Transverse colon (tissue), 4 donors: ENCODE measurements at places on chromosomes 2 and 18.

DNA sequence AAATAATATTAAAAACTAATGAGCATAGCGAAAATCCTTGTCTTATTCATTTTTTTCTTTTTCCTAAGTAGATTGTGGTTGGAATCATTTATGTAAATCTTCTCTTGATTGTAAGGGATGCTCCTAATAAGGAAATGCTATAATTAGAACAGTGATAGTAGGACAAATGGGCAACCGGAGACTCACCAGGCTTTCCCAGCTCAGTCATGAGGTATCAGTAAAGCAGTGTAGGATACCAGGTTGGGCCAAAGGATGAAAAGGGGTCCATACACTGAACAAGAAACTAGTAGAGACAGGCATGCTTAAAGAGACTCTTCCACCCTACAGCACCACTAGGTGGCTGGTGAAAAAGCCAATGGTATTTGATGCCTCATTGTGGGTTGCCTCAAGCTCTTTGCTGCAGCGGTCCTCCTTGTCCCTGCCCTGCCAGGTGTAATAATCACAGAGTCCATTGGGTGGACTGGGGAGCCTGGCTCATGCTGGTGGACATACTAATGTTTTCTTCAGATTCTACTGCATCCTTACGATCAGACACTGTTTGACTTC, 71.4 kb upstream of the FAM98A start:
- no peak for DNase-seq

GRCh38 chr2:52383541-52383940, 1351.6 kb upstream of the NRXN1 start:
- DNase-seq: no peak

GRCh38 chr2:191382801-191383200, 137.6 kb downstream of the MYO1B start:
- peak; percentile 81 for DNase-seq

DNA sequence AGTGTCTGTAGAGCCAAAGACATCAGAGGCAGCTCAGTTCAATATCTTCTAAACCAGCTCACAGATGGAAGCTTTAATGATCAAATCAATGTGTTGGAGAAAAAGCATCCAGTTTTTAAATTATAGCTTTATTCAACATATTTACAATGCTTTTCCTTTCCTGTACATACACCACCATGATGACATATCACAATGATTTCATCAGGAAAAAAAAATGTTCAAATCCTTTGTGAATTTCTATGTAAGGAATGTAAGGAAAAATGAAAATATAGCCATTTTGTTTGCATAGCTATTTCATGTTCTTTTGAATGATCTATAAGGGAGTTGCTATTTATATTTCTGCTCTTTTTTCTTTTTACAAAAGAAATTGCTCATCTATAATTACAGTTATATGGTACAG, 134.7 kb upstream of the CDH20 start:
- no peak for DNase-seq

DNA sequence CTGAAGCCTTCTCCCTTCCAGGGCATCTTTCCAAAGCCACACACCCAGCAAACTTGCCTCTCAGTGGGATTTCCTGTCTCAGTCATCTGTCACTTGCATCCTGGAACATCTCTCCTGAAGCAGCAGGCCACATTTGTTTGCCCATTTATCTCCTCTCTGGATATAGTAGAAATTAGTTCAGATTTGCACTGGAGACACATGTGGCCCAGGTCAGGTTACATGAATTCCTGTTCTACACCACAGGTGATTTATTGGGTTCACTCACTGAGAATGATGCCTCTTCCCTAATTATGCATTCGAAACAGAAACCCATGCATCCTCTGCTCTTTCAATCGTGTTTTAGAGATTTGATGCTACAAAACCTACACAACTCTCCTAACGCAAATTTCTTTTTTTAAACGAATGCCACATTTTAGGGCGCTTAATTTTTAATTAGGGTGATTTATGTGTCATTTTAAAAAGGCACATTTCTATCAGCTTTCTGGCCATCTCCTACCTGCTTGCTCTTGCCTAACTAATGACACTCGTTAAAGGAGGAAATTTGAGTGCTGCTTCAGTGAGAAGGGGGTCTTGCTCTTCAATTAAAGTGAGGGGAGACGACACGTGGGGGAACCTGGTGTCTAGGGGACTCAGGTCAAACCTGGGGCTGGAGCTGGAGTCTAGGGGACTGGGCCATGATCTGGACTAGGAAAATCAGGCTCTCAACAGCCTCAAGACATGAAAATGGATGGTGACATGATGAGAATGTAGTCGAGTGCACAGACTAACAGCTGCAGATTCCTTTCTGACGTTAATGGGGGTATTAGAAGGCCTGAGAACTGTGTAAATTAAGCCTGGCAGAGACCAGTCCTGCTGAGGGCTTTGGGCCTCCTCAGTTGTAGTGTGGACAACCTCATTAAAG, 221.4 kb downstream of the CLIP4 start:
- DNase-seq: no peak

GRCh38 chr18:24590946-24591345, 130.5 kb downstream of the HRH4 start:
- DNase-seq: no peak

DNA sequence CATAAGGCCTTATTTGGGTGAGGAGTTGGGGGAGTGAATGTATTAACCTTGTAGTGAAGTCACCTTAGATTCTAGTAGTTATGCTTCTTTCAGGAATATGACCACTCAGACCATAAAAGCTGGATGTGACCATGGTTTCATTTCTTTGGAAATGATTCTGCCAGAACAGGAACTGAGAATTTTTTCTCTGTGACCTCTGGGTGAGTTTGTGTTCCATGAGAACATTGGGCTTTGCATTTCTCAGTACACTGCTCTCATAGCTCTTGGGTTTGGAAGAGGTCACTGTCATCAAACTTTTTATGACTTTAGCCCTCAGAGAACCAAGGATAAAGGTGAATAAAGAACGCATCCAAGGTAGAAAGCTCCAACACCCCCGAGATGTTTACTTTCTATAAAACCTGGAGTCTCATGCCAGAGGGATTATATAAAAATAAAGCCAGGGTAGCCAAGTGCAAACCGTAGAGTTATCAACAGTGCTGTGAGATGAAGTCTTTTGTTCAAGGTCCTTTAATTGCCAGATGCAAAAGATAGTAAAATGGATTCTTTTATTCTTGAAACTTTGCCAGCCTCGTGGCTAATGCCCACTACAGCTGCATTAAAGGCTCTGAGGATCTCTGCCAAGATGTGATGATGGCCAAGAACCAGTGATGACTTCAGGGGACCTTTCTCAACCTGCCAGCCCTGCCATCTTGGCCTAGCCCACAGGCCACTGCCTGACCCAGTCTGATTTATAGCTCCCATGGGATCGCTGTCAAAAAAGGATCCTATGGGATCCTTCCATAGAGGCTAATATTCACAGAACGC, 27.8 kb upstream of the MAT2A start:
- no peak for DNase-seq

DNA sequence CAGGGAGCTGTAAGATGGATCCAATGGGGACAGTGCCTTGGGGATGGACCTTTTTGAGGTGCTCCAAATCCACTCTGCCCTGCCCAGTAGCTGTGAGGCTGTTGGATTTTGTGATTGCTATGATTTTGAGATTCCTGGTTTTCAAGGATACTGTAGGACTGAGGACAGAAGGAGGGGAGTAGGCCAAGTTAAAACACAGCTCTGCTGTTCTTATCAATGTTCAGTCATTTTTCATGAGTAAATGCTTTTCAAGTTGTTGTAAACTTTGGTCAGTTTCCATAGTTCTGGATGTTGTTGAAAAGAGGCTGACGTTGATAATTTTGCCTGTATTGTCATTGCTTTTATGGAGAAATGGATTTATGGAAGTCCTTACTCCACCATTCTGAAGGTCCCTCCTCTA, 361.2 kb downstream of the ZNF516 start:
- DNase-seq: no peak

- DNase-seq: no peak
These were observed 8.8 kb upstream of the GPR39 start for GRCh38 chr2:132407784-132408183.

DNA sequence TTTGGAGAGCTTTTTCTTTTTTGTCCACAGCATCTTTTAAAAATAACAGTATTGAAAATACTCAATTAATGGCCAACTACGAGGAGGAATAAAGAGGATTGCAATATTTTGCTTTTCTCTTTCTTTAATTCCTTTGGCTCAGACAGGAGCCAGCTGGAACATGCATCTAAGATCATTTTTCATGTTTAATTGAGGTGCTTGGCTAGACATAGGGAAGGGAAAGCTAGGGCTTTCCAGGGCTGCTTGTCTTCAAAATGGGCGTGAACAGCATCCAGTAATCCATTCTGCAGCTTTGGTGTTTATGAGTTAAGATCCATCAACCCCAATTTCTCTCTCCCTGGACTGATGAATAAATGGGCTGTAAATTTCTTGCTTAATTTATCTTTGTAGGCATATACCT, 323.0 kb downstream of the PTPRM start:
- DNase-seq: no peak

DNA sequence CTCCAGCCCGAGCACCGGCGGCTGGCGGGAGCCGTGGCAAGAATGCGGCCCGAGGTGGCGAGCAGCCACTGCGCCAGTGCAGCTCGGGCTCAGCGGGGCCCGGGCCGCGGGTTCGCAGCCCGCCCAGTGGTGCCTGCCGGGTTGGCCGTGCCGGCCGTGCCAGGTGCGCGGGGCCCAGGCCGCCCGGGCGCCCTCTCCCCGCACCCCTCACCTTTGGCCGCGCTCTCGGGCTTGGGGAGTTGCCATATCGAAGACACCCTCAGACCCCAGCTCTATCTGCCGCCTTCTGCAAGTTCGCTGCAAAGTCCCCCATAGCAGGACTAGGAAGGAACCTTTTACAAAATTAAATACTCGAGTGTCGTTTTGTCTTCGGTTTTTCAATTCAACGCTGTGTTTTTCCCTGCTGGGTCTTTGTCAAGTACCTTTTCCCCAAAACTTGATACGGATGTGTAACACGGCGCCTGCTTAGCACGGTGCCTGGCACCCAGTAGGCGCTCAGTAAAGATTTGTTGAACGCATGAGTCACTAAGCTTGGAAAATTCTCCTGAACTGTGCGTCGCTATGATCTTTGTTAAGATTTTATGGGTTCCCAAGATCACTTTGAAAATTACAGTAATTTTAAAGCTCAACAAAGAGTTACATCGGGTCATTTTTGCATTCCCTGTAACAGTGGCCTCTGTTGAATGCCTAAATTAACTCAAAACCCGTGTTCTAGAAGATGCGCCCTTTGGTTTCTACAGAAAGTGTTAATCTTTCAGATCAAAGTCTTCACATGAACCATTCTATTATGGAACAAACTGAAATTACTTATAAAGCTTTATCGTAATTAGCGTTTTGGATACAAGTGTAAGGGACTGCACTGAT, 750 bp downstream of the STRADB start:
- peak; percentile 27 for DNase-seq

- DNase-seq: no peak
These were observed 16.5 kb downstream of the SCG2 start for GRCh38 chr2:223585666-223586065.

GRCh38 chr2:176270100-176270750, 983 bp downstream of the MTX2 start:
- peak; percentile 11 for DNase-seq

DNA sequence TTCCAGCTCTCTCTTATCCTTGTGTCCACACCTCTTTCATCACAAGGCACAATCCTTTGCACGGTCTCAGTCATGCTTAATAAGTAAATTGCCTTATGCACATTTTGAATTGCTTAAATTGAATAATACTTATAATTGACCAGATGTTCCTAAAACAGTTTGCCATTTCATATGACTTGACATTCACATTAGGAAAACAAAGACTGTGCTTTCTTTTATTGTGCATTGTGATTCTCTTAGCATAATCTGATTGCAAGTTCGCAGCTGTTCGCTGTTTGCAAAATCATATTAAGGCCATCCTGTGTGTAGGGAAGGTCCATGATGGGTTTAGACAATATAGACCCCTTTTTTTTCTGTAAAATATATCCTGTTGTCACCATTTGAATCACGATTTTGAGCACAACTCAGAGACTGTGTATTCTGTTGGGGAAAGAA, 75.6 kb downstream of the RNF144A start:
- no peak for DNase-seq

- no peak for DNase-seq
These were observed 68.5 kb upstream of the CHST9 start for GRCh38 chr18:27253571-27253970.

DNA sequence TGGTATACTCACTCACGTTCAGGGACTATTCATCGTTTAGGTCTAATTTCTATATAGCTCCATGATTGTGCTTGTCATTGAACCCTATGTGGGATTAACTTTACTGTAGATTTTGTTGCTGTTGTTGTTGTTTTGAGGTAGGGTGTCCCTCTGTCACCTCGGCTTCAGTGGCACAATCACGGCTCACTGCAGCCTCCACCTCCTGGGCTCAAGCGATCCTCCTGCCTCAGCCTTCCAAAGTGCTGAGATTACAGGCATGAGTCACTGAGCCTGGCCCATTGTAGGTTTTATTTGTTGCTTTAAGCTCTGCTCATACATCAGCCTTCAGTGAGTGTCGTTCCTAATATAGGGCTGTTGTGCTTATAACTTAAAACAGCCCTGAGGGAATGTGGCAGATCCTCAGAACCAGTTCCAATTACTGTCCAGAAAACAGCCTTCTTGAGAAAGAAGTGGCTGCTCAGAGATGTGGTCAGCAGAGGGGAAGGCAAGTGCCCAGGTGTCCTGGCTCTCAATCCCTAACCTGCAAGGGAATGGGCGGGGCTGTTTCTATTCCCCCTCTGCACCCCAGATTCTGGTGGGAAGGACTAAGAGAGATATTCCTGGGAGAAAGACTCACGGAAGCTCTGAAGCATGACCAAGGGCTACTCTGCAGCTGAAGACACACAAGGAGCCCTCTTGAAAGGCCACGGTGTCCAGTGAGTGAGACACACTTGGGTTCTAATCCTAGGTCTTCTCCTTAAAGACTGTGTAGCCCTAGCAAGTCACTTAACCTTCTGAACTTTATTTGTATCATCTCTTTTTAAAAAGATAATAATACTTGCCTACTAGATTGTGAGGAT, 79.6 kb upstream of the LCLAT1 start:
- no peak for DNase-seq

DNA sequence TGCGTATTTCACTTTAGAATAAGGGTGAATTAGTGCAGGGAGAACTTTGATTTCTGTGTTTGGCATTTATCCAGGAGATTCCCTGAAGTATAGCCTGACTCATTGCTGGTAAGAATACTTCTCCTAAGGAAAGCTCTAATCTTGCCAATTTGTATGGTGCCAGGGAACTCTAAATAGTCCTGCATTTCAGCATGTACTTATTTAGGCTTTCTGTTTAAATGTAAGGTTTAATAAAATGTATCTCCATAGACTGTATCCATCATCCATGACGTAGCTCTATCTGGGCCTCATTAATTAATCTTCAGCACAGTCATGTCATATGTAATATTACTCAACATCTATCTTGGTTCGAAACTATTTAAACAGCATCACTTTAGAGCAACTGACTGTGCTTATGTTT, 127.7 kb downstream of the DOK6 start:
- DNase-seq: no peak

GRCh38 chr2:228417956-228418355, 236.5 kb upstream of the SPHKAP start:
- no peak for DNase-seq

DNA sequence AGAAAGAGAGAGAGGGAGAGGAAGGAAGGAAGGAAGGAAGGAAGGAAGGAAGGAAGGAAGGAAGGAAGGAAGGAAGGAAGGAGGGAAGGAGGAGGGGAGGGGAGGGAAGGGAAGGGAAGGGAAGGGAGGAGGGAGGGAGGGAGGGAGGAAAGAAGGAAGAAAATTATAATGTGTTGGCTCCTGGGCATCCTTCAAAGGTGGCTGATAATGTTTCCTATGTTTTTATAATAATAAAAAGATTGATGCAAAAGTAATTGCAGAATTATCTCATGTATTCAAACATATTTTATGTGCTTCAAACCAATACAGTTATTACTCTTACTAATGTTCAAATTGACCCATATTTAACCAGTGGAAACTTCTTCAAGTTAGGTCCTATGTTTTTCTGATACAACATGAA, 260.9 kb downstream of the LNPK start:
- DNase-seq: no peak
